Activated T-cell treated with anti-CD3 and anti-CD28 coated beads for 48 hours (primary cell): ENCODE measurements at places on chromosomes 3 and 15.
A peak's percentile ranks its signal among the peaks of the same experiment; 100 is the strongest.

DNA sequence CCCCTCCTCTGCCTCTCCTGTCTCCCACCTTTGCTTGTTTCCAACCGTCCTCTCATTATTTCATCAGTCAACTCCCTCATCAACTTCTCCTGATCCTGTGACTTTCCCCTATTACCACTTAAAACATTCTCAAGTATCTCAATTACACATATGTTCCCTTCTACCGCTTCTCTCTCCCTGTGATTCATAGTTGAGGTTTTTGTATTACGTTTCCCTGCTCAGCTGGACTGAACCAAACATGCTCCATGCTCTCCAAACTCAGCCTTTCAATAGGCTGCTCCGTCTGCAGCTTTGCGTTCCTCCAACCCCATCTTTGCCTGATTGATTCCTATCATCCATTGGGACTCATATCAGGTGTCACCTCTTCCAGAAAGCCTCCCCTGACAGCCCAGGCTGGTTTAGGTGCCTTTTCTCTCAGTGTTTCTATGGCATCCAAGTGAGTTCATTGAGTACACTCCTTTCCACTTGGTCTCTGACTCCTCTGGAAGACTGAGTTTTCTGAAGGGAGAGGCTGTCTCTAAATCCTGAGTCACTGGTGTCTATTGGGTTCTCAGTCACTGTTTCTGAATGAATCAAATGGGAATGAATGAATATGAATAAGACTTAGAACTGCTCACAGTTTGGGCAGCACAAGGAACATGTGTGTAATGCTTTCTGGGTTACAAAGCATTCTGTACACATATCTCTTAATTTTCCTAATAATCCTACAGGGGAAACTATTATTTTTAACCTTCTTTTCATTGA lies 56.4 kb downstream of the PLD1 start:
- DNase-seq = peak; percentile 4

DNA sequence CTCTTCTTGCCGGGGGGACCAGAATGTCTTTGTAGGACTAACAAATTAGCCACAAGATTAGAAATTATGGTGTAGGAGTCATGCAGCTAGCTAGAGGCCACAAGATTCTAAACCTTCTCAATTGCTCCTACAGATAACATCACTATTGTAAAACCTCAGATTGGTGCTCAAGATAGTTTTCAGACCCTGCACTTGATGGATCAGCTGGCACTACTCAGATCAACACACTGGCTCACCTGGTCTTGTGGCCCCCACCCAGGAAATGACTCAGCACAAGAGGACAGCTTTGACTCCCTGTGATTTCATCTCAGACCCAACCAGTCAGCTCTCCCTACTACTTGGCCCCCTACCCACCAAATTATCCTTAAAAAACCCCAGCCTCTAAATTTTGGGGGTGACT lies 124.1 kb upstream of the RASGRP1 start:
- peak; percentile 72 for DNase-seq

- no peak for DNase-seq
Measured at GRCh38 chr3:67781218-67781617, 126.8 kb upstream of the SUCLG2 start.

DNA sequence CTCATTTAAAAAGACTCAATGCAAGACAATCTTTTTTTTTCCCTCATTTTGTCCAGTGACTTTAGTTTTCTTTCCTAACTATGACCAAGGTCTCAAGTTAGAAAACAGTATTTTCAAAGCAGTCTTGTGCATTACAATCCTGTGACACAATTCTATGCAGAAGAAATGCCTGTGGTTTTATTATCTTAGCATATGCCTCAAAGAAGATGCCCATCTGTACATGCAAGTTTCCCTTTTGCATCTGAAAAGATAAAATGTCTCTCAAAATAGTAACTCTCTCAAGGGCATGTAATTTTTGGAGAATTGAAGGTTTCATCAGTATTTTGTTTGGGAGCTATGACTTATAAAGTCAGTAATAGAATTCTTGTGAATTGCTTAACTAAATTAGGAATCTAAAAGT lies 292.0 kb upstream of the SUCLG2 start:
- no peak for DNase-seq
